ENCODE measurements at places on chromosomes 5 and 9.

DNA sequence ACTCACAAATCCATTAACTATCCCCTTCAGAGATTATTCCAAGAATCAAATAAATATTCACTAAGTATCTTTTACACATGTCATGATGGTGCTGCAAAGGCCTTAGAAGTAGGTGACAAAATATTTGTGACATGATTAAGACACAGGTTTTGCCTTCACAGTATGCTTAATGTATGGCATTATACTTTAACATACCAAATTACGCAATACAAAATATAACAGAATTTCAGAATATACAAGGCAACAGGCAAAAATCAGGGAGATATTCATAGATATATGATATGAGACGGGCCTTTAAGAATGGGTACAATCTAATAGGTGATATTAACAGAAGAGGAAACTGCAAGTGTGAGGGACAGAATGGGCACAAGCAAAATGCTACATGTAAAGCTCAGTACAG is 41.6 kb downstream of the CAAP1 start:
- no peak for DNase-seq

DNA sequence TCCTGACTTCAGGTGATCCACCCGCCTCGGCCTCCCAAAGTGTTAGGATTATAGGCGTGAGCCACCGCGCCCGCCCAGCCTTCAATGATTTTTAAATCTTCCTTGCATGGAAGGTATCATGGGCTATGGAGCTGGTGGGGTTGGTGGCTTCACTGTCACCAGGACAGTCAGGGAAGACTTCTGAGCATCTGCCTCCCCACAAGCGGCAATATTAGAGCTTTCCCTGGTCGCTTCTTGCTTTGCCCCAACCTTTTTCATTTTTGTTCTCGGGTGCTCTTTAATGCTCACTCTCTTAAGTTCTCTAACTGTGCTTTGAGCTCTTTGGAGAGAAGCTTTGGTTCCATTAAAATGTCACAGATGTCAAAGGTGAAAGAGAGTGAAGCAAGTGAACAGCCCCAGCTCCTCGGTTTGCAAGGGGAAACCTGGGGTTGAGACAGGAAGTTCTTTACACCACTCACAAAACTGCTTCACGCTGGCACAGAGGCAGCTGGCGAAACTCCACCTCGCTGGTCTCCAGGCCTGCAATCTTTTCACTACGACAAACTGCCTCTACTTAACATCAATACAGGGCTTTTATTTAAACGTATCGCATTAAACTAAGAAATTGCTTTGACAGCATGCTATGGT is 142.5 kb upstream of the RETREG1 start:
- DNase-seq = no peak

DNA sequence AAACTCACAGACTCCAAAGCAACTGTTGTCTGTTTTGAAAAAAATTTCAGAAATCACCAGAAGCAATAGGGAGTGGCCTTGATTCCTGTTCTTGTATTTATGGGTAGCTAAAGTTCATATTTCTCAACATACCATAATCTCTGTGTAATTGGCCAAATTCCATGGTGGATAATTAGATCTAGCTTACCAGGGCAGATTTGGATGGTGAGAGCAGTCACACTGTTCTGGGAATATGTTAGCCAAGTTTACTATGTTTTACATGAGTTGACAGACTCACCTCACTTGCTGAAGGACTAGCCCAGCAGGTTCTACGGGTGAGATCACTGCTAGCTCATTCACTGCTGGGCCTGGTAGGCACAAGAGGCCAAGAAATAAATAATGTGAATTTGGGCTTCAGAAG is 32.7 kb upstream of the CDKN2B start:
- no peak for DNase-seq

GRCh38 chr5:135133698-135134515 is 99.9 kb upstream of the PITX1 start:
- DNase-seq = no peak

GRCh38 chr5:8686707-8687106 is 817.8 kb downstream of the MTRR start:
- no peak for DNase-seq

GRCh38 chr5:133967124-133967523 is 1.3 kb downstream of the C5orf15 start:
- no peak for DNase-seq

DNA sequence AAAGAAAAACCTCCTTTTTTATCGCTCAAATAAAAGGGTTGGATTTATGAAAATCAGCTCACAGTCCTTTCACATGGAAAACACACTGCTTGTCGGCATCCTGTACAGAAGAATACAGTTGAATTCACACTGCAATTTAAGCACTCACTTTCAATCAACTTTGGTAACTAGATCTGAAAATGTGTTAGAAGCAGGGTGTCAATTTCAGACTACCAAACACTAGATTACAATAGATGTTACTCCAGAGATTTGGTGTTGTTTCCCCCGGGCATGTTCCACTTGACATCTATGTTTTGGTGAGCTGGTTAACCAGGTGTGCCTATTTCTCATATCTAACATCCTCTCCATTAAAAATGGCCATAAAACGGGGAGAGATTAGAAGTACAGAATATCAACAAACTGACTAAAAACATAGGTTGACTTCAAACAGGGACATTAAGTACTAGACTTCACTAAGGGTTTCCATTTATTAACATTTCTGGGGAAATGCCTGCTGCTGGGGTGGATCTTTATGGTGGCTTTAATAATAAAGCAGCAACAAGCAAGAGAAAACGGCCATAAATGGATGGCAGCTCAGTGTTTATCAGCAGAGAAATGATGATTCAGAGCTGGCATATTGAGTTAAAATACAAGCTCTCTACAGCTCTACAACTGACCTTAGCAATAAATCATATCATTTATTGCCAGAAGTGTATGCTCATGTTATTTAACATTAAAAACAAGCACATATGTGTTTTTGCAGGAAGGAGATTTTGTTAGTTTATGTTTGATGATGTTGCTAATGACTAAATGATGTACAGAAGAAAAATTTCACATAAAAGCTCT is 158.8 kb downstream of the SLF1 start:
- no peak for DNase-seq

DNA sequence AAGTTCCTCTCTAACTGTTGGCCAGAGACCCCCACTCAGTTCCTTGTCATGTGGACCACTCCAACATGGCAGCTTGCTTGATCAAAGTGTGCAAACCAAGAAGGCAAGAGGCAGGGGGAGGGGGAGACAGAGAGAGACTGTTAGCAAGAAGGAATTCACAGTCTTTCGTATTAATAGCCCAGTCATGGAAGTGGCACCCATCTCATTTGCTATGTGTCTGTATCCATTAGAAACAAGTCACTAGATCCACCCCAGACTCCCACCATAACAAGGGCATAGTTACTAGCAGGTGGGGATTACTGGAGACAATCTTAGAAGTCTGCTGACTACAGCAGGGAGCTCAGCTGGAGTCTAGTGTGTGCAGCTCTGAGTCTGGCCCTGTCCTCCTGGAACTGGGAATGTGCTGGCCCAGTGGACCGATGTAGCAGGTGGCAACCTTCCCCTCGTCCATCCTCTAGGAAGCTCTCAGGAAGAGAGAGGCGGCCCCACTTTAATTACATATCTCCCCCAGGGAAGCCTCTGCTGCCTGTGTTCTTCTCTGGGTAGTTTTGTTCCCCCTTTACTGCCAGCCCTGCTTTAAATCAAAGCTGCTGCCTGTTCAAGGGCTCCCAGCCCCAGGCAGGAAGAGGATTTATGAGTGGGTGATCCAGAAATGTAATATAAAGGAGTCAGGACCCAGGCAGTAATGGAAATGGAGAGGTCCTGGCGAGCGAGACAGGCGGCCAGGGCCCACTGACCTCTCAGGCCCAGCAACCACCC is 47.8 kb upstream of the ALDH1B1 start:
- DNase-seq = no peak

- DNase-seq = no peak
These were observed 26.3 kb downstream of the FAF2 start for GRCh38 chr5:176474476-176474875.

- DNase-seq = no peak
These were observed 477.4 kb upstream of the ADAMTS16 start for GRCh38 chr5:4662756-4663155.

DNA sequence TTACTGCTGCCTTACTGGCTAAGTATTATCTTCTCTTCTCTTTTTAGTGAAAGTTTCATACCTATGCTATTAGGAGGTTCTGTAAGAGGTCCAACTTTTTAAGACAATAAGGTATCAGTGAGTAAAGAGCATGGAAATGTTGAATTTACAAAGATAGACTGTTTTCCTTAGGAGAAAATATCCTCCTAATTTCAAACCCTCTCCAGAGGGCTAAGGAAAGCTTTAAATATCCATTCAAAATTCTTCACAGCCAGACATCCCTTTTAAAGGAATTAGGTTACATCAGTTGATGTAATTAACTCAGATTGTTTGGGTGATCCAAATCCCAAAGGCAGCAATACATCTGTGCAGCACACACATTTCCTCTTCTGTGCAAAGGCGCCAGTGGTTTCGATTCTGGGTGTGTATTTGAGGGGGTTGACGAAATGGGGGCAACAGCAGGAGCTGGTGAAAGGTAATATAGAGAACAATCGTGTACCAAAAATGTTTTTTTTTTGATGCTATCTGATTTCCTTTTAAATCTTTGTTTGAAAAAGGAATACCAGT is 273.8 kb upstream of the RPS23 start:
- DNase-seq = no peak

- DNase-seq = peak; percentile 40
These were observed at the start of gene PBX3 for GRCh38 chr9:125747053-125747764. PBX3 (plus strand) TSS chr9:125747373.

DNA sequence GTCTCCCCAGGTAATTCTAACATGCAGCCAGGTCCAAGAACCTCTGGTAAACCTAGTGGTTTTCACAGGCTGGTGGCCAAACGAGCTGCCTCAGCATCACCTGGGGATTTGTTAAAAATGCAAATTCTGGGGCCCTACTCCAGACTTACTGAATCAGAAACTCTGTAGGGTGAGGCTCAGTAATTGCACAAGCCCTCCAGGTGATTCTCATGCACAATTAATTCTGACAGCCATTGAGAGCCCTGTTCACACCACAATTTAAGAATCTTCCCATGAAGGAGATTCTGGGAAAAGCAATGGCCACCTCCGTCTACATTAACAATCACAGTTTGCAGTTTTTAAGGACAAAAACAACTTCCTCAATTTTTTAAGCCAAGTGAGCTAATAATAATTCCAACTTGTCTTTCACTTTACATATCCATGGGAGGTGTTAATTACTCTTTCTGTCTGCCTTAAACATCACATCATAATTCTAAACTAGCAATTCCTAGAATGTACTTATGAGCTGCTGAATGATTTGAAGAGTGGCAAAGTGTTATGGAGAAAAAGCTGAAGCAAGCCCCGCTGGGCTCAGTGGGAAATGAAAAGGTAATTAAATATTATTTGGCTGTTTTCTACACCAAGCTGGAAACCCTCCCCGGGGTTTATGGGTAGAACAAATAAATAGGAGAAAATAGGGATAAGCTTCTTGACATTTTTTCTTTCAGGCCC is 70.0 kb downstream of the GLDC start:
- DNase-seq = no peak

- DNase-seq = no peak
These were observed 65.1 kb upstream of the IQGAP2 start for GRCh38 chr5:76337953-76338451.

Data from T-helper 22 cell (primary cell).